CD4-positive, alpha-beta T cell treated with Interleukin-6 at 100 ng/mL for 8 hours (primary cell): ENCODE measurements at places on chromosomes 4 and X.

DNA sequence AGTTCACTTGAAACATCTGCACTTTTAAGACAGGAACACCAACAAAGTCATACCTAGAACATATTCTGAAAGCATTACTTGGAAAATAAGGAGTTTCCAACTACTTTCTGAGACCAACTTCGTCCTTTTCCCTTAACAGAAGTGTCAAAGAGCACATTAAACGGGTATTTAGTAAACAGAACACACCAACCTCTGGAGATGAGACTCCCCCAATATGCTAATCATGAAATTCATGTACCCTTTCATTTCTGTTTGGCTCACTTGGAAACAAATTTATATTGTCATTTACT lies 69.2 kb downstream of the NOCT start:
- no peak for DNase-seq

DNA sequence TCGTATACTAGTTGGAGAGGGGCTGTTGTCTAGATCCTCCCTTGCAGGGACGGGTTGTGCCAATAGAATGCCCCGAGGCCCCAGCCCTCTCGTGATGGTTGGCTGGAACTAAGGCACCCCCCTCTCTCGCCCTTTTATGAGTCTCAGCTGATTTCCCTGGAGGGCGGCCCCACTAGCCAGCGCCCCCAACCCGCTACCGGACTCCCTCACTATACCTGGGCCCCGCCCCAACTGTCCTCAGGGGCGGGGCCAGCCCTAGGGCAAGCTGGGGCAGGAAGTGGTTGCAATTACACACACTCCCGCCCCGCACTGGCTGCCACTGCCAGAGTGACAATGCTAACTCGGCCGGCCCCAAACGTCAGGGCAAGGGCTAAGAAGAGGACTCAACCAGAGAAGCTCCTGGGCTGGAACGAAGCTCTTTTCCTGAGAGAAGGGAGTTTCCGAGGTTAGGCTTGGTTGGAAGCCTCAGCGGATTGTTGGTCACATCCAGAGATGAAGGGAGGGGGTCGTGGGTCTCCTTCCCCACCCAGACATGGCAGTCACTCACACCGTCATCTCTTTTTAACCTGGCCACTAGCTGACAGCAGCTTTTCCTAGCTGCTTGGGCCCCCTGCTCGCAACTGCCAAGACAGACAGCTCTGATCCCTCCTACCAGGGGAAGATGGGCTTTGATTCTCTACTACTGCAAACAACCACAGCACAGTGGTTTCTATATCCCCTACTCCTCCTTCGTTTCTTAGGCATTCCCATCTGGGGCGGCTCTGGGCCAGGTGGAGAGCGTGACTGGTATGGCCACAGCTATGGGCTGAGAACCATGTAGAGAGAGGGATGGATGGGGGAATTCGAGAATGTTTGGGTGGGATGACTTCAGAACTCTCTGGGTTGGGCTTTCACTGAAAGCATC lies 21.0 kb upstream of the BCORL1 start:
- DNase-seq: peak; percentile 67

GRCh38 chrX:124736553-124737270 lies 390.3 kb downstream of the SH2D1A start:
- peak; percentile 69 for DNase-seq

GRCh38 chr4:6478546-6479220 lies 6.3 kb upstream of the PPP2R2C start:
- DNase-seq: no peak

DNA sequence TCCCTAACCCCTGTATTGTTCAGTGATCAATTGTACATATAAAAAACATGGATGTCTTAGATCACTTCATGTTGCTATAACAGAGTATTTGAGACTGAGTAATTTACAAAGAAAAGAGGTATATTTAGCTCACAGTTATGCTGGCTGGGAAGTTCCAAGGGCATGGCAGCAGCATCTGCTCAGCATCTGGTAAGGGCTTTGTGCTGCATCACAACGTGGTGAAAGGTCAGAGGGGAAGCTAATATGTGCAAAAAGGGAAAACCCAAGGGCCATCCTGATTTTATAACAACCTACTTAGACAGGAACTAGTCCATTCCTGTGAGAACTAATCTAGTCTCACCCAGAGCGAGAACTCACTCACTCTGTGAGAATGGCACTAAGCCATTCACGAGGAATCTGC lies 128.2 kb upstream of the OTUD4 start:
- DNase-seq: no peak

GRCh38 chr4:188091-188490 lies 63.8 kb downstream of the ZNF718 start:
- no peak for DNase-seq

- no peak for DNase-seq
These were observed 28.5 kb downstream of the TRIM2 start for GRCh38 chr4:153232768-153233167.

DNA sequence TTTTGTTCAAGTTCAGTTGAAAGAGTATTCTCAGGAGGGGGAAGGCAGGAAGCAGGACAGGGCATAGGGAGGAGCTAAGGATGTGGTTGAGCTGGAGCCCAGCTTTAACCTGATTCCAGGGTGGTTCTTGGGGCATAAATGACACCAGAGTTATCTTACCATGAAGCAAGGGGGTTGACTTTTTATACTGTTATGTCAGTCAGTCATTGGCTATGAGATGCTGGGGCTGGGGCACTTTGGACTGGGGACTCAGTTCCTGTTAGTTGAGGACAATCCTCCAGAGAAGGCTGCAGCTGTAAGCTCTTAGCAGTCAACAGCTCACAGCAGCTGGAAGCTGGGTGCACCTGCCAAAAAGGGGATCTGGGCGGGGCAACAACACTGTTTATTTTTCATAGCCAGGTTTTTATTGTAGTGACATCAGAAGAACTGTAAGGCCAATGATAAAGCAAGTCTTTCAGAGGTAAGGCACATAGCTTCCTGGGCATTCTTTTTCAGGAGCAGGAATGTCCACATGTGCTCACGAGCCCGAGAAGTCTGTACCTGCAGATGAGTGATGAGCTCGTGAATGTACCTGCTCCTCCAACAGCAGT lies 78.5 kb downstream of the MID1IP1 start:
- DNase-seq: peak; percentile 12

- DNase-seq: no peak
These were observed 162.2 kb upstream of the GIMD1 start for GRCh38 chr4:106530821-106531220.

GRCh38 chr4:75845992-75846391 lies 56.3 kb downstream of the PPEF2 start:
- DNase-seq: no peak
